ENCODE measurements at places on chromosomes 5 and 9.

GRCh38 chr9:129339539-129340157 is 161.6 kb upstream of the IER5L start:
- no peak for DNase-seq

GRCh38 chr9:109886617-109887016 is 106.6 kb downstream of the PALM2AKAP2 start:
- DNase-seq = no peak

DNA sequence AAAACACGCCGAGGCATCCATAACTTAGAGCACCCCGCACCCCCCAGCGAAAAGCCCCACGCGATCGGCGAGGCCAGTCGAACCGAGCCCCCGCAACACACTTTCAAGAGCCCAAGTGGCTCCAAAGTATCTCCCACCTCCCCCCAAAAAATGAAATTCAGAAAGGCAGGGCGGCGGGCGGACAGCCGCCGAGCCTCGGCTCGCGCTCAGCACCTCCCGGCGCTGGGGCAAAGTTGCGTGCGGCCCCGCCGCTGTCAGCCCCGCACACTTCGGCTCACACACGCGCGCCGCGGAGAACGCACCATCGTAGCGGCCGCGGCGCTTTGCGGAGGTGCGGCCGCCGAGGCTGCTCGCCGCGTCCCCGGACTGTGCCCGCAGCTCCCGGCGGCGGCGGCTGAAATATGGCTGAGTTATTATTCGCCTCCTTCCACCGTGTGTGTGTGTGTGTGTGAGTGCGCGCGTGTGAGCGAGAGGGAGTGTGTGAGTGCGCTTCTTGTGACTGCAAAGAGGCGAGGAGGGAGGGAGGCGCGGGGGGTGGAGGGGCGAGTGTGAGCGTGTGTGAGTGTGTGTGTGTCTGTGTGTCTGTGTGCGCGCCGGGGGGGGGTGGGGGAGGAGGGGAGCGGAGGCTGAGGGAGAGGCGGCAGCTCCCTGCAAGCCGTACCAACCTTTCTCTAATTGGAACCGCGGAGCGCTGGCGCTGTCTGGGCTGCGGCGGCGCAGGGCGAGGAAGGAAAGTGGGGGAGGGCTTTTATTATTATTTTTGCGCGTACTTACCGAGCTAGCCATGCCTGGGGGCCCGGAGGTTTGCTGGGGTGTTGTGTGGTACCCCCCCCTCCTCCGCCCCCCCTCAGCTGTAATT is 599 bp downstream of the MLLT3 start:
- peak; percentile 77 for DNase-seq

GRCh38 chr5:90882448-90882847 is 323.9 kb downstream of the ADGRV1 start:
- no peak for DNase-seq

GRCh38 chr9:123863164-123863855 is 66.6 kb downstream of the DENND1A start:
- no peak for DNase-seq

GRCh38 chr5:117337064-117337749 is 762.6 kb upstream of the SEMA6A start:
- no peak for DNase-seq

DNA sequence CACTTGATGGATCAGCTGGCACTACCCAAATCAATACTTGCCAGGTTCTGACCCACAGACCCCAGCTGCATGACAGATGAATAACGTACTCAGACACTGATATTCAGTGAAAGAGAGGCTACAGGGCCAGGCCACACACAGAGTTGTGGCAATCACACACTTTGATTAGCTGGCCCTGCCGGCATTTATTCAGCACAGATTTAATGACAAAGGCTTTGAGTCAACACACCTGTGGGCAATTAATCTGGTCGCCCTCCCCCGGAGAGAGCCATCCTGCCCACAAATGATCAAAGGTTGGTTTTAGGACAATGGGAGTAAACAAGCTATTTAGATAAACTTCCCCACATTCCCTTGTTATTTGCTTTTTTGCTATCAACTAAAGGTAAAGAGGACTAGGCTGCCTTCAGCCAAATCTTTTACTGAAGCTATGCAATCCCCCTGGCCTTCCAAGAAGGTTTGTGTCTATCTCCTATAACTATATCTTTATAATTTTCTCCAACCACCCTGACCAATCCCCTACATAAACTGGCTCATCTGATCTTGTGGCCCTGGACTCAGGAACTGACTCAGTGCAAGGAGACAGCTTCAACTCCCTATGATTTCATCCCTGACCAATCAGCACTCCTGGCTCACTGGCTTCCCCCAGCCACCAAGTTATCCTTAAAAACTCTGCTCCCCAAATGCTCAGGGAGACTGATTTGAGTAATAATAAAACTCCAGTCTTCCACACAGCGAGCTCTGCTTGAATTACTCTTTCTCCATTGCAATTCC is 12.7 kb upstream of the TRIM32 start:
- no peak for DNase-seq

DNA sequence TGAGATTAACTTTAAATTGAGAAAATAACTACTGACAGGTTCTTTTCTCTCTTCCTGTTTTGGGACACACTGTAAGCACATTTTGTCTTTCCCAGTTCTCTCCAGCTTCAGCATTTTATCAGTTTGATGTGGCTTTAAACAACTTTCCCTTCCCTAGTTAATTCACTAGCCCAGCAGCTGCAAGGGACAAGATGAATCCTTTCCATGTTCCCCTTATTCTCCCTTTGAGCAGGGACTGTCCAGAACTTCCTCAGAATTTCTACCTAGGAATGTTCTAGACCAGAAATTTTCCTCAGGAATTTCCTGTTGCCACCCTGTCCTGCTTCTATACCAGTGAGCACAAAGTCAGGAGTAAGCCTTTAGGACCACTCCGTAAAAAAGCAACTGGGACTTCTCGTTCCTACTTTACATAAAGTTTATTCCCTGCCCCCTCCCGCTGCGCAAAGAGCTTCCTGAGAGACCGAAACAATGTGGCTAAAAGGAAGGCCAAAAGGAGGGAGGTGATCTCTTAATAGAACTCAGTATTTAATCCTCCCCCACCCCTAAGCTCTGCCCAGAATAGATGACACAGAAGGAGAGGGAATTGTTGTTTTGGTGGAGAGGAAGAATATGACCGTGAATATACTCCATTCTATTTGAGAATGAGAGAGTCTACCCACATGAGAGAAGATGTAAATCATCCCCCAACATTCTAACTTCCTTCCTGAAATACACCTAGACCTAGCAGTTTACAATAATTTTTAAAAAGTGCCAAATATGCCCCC is 61.9 kb downstream of the GLIS3 start:
- no peak for DNase-seq

- DNase-seq = no peak
Observed at GRCh38 chr5:102537011-102537410, 38.2 kb upstream of the SLCO6A1 start.

GRCh38 chr5:8340739-8341344 is 471.9 kb downstream of the MTRR start:
- no peak for DNase-seq

GRCh38 chr5:94691949-94692348 is 73.5 kb downstream of the SLF1 start:
- DNase-seq = no peak

GRCh38 chr5:148858106-148858505 is 31.7 kb downstream of the ADRB2 start:
- DNase-seq = no peak

DNA sequence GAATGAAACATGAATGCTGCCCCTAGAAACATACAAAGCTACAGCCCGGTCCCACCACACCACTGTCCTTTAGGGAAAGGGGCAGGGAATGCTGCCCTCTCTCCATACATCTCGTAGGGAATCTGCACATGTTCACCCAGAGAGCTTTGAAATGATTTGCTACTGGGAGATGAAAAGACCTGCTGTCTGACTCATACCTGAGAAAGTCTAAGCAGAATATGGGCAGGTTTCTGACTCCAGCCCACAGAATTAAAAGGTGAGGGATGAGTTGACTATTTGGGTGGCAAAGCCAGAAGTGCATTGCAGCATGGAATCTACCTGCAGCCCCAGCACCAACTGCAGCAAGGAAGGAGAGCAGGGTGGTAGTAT is 297.9 kb downstream of the TLE1 start:
- no peak for DNase-seq

DNA sequence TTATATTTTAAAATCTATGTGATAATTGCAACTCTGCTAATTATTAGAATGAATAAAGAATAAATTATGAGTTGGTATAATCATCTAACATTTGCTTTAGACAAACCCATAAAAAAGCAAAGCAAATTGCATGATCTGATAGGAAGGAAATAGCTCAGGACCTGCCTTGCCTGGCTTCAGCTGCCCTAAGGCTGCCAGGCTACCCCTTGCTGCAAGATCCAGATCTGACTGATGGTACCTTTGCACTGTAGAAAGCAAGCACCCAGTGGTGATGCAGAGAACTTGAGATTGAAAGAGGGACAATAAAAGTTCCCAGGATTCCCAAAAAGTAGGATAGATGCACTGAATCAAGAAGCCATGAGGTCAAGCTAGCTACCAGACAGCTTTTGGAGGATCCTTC is 100.9 kb upstream of the FSTL4 start:
- DNase-seq = no peak

GRCh38 chr9:123749580-123750202 is 180.2 kb downstream of the DENND1A start:
- DNase-seq = no peak

GRCh38 chr5:27124590-27124989 is 86.2 kb upstream of the CDH9 start:
- no peak for DNase-seq

- no peak for DNase-seq
Observed at GRCh38 chr9:132543960-132544359, 38.4 kb upstream of the BARHL1 start.

- no peak for DNase-seq
Observed at GRCh38 chr5:143086908-143087637, 316.4 kb downstream of the NR3C1 start.

- peak; percentile 10 for DNase-seq
Observed at GRCh38 chr5:156815988-156816599, 34.0 kb upstream of the PPP1R2B start.

DNA sequence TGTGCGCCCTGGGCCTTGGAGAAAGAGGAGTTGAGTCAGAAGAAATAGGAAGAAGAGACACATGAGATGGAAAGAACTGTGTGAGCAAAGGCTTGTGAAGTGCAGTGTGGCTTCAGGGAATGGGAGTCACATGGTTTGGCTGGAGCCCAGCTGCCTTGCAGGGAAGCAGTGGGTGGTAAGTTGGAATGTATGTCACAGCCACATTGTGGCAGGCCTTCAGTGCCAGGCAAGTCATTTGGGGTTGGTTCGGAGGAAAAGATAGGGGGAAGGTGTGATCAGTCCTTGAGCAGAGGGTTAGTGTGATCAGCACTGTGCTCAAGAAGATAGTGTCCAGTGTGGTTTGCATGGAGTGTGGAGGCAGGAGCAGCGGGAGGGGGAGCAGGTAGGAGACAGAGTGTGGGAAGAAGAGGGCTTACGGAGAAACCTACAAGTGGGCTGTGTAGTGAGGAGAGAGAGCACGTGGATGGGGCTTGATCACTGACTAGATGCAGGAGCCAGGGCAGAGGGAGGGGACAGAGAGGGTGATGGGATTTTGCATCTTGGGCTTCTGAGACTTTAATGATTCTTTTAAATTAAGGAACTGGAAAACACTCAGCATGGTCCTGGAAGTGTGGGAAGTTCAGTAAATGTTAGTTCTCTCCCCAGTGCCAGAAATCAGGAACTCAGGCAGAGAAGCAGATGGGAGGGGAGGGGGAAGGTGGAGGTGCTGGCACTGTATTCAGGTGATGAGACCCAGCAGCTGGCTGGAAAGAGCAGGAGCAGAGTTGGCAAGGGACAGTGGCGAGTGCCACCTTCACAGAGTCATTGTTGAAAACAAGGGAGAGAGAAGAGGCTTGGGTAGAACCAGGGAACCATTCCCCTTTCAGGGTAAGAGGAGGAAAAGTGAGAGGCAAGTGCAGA is 46.6 kb downstream of the ARHGAP26 start:
- DNase-seq = no peak

GRCh38 chr5:172274951-172275753 is 8.4 kb downstream of the UBTD2 start:
- peak; percentile 75 for DNase-seq

- no peak for DNase-seq
Observed at GRCh38 chr5:33332804-33333203, 108.0 kb upstream of the TARS1 start.

- no peak for DNase-seq
Observed at GRCh38 chr5:33892620-33893137, 889 bp upstream of the ADAMTS12 start.

DNA sequence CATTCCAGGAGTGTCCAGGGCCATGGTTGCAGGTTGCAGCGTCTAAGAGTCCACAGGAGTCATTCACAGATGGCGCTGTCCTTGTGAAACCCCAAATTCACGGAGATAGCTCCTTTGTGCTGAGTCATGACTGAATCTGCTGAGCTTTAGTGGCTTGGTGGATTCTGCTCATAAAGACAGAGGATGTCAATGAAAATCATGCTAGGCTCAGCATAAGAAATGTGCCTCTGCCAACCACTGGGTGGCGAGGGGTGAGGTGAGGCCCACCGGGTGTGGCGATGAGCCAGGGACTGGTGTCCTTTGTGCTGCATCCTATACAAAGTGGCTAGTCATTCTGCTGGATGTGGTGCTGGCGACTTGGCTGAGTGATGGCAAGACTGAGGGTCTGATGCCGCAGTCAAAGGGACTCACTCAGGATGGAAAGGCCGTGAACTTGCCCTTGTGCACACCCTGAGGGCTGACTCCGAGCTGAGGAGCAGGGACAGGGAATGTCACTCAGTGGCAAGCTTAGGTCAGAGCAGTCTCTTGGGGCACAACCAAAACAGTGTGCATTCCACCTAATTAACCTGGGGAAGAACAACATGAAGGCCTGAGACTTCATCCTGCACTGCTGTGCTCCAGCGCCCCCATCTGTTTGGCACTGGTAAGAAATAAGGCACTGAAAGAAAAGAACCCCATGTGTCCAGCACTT is 71.5 kb downstream of the DAP start:
- DNase-seq = peak; percentile 21

DNA sequence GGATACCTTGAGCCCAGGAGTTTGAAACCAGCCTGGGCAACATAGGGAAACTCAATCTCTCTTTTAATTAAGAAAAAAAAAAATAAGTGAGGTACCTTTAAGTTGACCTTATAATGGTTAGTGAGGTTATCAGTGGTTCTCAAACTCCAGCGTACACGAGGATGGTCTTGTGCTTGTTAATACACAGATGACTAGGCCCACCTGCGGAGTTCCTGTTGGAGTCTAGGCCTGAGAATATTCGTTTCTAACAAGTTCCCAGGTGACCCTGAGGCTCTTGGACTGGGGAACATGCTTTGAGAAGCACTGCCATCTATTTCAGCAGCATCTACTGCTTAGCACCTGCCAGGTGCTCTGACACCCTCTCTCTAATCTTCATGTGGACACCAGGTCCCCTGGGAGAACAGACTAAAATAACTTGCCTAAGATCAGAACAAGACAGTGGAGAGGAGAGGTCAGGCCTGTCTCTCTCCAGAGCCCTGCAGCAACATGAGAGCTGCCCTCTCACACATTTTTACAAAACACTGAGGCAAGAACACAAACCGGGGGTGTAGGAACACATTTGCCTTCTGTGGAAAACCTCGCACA is 24.6 kb downstream of the TLE1 start:
- DNase-seq = no peak
